Uterus (tissue), 4 donors: ENCODE measurements at places on chromosomes 11 and 22. TPM values are rescaled to one million over a fixed set of nuclear protein-coding genes. Genes with fewer than 3 reads are reported as not detected.

DNA sequence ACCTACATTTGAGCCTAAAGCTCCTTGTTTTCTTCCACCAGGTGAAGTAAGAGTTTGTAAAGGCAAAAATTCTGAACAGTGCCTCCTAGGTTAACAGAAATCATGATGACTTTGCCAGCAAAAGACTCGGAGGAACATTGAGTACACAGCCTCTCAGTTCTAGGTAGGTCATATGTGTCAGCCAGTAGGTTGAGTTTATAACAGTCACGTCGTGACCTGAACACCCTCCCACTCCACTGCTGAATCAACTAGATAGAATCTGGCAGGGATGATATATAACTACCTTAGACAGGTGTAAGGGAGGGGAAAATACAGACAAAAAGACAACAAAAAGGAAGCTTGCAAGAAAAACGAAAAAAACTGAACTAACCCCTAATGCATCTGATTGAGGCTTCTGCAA lies 12.8 kb upstream of the ASPHD2 start:
- no peak for DNase-seq

GRCh38 chr11:120017582-120018150 lies 120.2 kb downstream of the TRIM29 start:
- DNase-seq = no peak

GRCh38 chr11:71977743-71978418 lies 20.8 kb upstream of the IL18BP start:
- peak; percentile 59 for DNase-seq

DNA sequence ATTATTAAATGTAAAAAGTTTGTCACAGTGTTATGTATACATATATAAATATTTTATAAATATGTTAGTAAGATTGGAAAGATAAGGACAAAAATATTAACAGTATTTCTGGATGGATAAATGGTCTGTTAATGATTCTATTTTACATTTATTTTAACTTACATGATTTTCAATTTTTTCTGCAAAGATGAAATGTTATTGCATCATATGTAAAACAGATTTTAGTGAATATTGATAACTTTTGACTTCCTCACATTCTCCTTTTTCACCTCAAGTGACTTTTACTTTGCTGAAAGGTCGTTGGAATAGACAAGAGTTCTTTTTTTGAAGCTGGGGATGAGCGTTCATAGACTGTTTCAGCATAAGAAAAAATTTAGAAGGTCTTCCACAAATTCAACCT lies 1554.7 kb upstream of the TENM4 start:
- no peak for DNase-seq

GRCh38 chr22:33883561-33883960 lies 36.7 kb downstream of the LARGE1 start:
- no peak for DNase-seq

- DNase-seq = no peak
Measured at GRCh38 chr11:130159657-130160497, at the start of gene ST14. Gene ST14, plus strand, starts transcription at chr11:130159782. Its CDS starts 198 bp downstream, at chr11:130159980.

DNA sequence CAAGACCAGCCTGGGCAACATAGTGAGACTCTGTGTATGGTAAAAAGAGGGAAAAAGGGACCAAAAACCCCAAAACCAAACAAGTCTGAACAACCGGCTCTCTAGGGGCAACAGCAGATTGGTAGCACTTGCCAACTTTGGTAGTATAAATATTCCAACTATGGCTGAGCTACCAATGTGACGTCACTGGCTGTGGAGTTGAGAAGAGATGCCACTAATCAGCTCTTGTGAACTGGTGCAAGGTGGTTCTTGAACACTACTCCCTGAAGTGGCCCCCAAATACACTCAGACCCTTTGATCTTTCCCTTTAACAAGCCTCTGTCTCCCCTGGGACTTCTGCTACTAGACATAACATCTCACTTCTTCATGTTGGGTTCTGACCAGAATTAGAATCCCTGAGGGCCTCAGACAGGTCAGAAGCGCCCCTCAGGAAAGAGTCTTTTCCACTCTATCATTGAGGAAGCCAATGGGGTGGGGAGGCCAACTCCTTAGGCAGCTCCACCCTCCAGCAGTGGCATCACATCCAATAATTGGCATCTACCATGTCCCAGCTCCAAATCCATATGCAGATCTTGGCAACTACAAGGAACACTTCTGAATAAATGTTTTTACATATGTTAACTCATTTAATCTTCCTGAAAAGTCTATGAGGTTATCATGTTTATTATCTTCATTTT lies 49.2 kb downstream of the RPL27A start:
- no peak for DNase-seq

- no peak for DNase-seq
Measured at GRCh38 chr22:17698948-17699347, 60.4 kb downstream of the BCL2L13 start.

DNA sequence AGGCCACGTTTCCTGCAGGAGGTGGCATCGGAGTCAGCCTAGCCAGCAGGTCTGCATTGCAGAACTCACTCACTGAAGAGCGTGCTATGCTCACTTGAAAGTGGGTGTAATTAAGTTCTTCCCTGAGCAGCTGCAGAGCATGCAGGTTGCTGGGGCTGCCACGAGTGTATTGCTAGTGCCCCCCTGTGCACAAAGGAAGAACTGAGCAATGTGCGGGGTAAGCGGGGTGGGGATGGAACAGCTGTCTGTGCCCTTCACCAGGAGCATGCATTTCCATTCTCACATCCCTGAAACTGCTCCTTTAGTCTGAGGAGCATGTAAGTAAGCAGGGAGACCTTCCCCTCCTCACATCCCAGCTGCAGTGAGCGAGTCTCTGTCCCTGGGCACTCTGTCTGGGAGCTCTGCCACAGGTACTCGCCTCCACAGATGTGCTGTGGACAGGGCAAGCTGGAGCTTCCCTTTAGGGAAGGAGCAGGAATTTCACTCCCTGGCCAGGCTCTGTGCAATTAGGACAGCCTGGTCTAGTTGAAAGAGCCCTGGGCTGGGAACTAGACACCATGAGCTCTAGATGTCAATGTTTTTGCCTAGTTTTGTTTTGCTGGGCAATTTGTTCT lies 1031.8 kb downstream of the NTM start:
- no peak for DNase-seq

DNA sequence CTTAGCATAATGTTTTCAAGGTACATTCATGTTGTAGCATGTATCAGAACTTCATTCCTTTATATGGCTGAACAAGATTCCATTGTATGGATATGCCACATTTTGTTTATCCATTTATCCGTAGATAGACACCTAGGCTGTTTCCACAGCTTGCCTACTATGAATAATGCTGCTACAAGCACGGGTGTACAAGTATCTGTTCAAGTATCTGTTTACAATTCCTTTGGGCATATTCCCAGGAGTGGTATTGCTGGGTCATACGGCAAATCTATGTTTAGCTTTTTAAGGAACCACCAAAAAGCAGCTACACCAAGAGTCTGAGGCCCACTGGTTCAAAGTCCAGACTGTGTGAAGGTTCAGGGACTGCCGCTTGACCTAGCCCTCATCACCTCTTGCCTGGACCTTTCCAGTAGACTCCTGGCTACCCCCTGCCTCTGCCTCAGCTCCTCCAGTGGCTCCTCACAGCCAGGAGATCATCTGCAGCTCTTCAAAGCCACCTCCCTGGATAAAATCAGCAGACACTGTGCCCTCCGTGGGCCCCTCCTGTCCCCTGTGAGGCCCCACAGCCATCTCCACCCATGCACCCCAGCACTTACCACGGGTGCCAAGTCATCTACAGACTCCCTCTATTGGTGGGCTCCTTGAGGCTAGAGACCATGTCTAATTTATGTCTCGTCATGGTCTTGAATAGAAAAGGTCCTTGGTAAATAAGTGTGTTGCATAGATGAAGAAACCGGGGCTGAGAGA lies 160.3 kb downstream of the MN1 start:
- no peak for DNase-seq

- DNase-seq = no peak
Measured at GRCh38 chr11:74169738-74170458, 904 bp downstream of the C2CD3 start.

- no peak for DNase-seq
Measured at GRCh38 chr11:12469451-12469850, 92.1 kb downstream of the PARVA start.

GRCh38 chr11:110434952-110435779 lies 5.4 kb downstream of the FDX1 start:
- no peak for DNase-seq

- DNase-seq = no peak
Measured at GRCh38 chr22:19407649-19408606, 23.6 kb downstream of the HIRA start.

DNA sequence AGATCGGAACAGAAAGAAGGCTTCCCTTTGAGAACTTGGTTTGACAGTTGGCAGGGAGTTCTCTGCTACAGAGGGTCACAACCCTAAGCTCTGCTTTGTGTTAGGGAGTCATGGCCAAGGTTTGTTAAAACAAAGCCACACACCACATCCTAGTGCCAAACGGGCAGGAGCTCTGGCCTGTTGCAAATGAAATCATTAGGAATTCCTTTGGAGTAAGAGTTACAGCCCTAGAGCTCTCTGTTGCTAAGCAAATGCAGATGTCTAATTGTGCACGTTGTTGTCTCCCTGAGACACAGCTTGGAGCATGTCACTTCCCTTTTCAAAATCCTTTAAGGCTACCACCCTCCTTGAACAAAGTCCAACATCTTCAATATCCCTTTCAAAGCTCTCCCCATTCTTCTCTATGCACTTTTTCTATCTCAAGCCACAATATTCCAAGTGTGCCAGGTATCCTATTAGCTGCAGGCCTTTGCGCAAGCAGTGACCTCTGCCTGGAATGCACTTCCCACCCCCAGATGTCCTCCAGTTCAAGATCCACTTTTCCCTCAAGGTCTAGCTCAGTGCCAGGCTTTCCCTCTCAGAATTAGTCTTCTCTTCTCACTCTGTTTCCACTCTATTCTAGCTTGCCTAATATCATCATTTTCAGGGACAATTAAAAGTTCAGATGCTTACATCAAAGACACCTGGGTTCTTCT lies 253.7 kb upstream of the POU2AF2 start:
- DNase-seq = peak; percentile 49

DNA sequence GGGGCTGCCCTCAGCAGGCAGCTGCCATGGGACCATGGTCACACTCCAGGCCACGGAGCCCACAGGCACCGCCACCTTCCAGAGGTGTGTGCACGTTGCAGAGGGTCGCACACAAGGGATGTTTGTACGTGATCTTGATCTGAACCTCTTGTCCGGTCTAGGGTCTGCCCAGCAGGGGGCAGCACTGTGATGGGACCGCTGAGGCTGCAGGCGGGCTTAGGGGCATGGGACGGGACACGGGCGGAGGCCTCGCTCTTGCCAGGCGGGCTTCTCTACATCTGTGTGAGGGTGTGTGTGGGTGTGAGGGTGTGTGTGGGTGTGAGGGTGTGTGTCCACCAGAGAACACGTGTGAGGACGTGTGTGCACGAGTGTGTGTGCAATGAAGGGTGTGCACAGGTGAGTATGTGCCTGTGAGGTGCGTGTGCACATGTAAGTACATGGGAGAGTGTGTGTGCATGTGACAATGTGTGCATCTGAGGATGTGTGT lies 52.4 kb downstream of the CACNA1I start:
- no peak for DNase-seq

- no peak for DNase-seq
Measured at GRCh38 chr11:2675540-2675939, 24.3 kb downstream of the KCNQ1OT1 start.

DNA sequence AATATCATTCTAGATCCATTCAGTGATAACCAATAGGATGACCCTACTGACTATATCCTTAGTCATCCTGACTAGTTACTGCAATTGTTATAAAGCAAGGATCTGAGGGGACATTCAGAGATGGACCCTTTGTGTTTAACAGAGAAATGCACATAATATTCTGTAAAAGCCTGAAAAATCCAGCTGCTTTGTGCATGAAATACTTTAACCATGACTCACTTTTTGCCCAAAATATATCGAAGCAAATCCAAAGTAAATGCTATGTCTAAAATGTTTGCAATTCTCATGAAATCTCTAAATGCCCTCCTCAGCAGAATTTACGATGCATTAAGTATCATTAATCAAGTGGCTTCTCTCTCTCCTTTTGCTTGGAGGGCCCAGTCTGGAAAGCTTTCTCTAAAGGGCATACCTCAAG lies 178.8 kb upstream of the MTMR2 start:
- no peak for DNase-seq

DNA sequence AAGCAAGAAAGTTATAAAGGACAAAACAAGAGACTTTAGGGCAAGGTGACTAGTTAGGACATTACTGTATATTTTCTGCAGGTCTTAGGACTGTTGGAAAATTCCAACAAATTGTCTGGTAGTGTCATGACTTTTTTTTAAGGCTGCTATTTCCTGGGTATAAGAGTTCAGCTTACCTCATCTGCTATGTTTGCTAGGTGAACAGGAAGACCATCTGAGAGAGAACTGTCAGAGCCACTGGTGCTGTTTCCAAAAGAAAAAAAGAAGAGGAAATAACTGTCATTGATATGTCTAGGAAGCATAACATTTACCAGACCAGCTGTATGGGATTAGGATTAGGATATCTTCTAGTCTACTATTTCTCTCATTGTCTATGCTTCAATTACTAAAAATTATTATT lies 26.3 kb upstream of the MTCH2 start:
- no peak for DNase-seq

DNA sequence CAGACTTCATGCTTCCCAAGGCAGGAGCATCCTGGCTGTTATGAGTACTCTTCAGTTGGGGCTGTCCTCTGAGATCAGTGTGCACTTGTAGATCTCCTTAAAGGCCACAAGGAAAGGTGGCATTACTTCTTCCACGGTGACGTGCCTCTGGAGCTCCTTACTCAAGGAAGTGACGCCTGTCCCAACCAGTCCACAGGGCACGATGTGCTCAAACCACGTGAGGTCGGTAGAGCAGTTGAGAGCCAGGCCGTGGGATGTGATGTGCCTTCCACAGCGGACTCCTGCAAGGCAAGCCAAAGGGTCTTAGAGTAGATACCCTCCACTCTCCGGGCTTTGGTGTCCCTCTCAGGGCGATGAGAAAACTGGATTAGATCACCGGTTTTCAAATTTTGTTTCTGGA lies 1.4 kb downstream of the LIPT2 start:
- DNase-seq = no peak

GRCh38 chr11:92659793-92660192 lies 309.7 kb upstream of the MTNR1B start:
- no peak for DNase-seq

GRCh38 chr11:3865388-3866193 lies 10.1 kb downstream of the STIM1 start:
- no peak for DNase-seq

- DNase-seq = no peak
Measured at GRCh38 chr11:8321876-8322275, 58.2 kb upstream of the LMO1 start.

GRCh38 chr11:129286813-129287212 lies 88.8 kb upstream of the BARX2 start:
- no peak for DNase-seq

GRCh38 chr22:27630754-27631153 lies 170.8 kb downstream of the MN1 start:
- no peak for DNase-seq

GRCh38 chr11:76269661-76270261 lies 63.5 kb upstream of the WNT11 start:
- peak; percentile 48 for DNase-seq

RFPL2 gene
- total RNA-seq = not detected

OR52E8 gene
- total RNA-seq = not detected

MMP12 gene
- not detected for total RNA-seq

NXF1 gene
- 53.7 TPM for total RNA-seq

DSCAML1 gene
- 0.29 TPM for total RNA-seq

KCNQ1OT1 gene
- total RNA-seq = 17.4 TPM

BARX2 gene
- total RNA-seq = not detected

CHKB gene
- 75.6 TPM for total RNA-seq

PKP3 gene
- 5.1 TPM for total RNA-seq
